DND-41 (cell line): ENCODE measurements at places on chromosomes 7 and 10.

DNA sequence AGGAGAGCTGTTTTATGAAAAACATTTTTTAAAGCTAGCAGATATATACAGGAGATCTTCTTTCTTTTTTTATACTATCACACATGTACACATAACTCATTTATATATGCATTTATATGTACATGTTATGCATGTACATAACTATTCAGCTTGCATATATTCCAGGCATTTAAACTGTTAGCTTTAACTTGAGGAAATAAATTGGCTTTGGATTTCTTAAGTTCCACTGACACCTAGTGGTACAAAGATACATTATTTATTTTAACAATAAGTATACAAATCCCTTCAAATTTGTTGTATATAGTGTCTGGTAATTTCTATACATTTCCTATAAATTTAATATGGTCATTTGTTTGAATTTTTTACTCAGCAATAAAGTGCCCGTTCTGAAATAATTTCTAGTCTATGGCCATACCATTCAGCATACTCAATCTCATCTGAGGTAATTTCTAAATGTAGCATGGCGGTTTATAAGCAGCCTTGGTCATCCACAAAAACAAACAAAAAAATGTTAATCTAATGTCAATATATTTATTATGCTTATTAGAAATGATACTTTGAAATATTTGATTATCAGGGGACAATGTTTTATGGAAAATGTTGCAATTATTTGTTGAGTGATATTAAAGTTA is 11.6 kb downstream of the ZDHHC6 start:
- no peak for DNase-seq

DNA sequence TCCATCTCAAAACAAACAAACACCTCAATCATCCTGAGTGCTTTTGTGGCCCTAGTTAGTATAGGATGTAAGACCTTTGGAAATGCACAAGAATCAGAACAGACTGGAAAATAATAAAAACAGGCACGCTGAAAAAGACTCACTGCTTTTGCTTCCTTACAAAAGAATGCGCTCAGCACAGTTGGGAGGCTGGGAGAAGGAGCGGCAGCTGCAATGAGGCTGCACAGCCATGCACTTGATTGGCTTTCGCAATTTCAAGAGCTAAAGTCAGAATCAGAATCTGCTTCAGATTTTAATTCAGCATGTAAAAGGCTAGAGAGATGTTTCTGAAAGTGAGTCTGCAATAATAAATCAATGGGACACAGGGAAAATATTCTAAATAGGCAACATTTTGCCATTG is 97.2 kb downstream of the FRMD4A start:
- DNase-seq, result no peak

GRCh38 chr7:4162884-4163564 is 519.1 kb upstream of the FOXK1 start:
- no peak for DNase-seq

DNA sequence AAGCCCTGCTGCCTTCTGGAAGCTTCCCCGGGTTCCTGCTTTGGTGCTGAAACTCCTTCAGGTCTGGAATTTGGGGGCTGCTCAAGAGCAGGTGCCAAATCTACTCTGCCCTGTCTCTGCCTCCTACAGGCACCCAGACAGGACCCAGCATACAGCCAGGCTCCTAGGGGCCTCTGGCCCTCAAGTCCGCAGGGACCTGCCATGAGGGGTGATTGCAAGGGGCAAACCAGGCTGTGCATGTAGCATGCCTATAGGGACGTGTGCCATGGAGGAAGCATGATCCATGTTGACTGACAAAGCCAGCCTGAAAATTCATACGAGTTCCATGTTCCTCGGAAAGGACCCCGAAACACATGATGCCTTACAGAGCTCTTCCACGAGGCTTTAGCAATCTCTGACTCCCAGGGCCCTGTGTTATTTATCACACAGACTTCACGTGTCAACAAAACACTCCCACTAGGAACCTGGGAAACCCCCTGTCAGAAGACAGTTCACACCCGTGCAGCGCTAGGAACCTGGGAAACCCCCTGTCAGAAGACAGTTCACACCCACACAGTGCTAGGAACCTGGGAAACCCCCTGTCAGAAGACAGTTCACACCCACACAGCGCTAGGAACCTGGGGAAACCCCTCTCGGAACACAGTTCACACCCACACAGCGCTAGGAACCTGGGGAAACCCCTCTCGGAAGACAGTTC is 75.3 kb upstream of the DNAAF5 start:
- no peak for DNase-seq

DNA sequence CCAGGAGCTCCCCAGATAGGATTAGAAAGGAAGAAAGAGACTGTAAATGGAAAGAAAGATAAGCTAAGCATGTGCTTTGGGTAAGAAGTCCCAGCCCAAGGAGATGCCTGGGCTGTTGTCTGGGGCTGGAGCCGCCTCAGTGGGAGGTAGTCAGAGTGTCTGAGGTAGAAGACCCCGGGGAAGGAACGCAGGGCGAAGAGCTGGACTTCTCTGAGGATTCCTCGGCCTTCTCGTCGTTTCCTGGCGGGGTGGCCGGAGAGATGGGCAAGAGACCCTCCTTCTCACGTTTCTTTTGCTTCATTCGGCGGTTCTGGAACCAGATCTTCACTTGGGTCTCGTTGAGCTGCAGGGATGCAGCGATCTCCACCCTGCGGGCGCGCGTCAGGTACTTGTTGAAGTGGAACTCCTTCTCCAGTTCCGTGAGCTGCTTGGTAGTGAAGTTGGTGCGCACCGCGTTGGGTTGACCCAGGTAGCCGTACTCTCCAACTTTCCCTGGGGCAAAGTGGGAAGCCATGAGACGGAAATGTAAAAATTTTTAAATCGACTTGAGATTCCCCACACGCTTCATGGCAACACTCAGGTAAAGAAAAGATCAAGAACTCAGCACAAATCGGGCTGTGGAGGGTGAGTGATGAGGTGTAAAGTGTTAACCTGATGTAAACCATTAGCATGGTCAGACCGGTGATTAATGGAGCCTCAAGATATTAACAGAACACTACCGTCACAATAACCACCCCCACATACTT is 1.3 kb downstream of the HOXA1 start:
- no peak for DNase-seq

DNA sequence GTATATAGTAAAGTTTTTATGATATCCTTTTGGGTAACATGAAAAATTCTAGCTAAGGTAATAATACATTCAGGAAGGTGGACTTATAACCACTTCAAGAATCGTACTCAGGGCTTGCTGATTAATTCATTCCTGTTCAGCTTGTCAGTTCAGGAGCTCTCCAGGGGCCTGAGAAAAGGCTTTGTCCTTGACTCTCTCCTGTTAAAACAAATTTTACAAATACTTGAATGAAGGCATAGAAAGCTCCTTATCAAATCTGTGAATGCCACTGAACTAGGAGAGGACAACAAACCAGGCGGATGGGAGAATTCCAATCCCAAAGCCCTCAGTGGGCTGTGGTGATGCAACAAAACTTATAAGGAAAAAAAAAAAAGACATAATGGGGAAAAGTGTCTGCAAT is 354.5 kb upstream of the ZMIZ1 start:
- no peak for DNase-seq

- no peak for DNase-seq
Observed at GRCh38 chr7:35717013-35717412, 22.1 kb upstream of the HERPUD2 start.

GRCh38 chr7:4288791-4289394 is 393.2 kb upstream of the FOXK1 start:
- no peak for DNase-seq

DNA sequence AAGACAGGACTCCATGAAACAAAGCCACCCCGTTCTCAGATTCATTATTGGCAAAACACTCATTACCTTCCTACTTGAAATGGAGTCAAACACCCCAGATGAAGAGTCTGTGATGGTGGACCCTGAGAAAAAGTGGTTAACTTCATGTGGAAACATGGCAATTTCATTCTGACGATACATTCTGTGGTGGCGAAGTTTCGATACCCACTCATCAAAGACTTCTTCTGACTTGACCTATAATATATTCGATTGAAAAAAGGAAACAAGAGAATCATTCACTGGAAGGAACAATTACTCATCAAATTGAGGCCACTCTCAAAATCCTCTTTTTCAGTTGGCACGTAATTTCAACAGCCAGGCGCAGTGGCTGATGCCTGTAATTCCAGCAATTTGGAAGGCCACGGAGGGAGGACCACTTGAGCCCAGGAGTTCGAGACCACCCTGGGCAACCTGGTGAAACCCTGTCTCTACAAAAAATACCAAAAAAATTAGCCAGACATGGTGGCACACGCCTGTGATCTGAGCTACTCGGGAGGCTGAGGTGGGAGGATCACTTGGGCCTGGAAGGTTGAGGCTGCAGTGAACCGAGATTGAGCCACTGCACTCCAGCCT is 108.8 kb upstream of the GSDME start:
- DNase-seq, result no peak

GRCh38 chr10:50798297-50798696 is 58.6 kb downstream of the ASAH2B start:
- DNase-seq, result no peak

DNA sequence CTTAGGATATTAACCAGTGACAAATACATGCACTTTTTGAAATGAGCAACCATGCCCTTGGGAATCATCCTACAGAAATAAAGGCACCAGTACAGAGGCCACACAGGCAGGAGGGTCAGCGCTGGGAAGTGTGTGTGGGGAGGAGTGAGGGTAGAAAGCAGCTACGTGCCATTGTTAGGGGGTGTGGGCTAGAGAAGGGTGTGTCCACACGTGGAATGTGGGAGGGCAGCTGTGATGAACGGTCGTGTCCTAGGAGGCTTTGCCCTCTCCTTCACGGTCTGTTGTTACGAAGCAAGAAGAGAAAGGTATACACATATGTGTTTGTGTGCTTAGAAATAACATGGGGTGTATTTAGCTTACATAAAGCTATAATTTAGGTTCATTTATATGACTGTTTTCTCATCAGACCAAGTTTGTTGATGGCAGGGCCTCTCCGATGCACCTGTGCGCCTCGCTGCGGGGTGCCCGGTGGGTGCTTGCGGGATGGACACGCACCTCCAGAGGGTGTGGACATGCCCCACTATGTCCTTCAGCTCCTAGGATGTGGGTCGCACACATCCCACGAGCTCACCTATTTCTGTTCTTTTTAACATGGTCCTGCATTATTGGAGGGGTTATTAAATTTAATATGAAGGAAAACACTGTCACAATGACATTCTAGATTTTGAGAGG is 16.9 kb upstream of the GET4 start:
- DNase-seq, result no peak

DNA sequence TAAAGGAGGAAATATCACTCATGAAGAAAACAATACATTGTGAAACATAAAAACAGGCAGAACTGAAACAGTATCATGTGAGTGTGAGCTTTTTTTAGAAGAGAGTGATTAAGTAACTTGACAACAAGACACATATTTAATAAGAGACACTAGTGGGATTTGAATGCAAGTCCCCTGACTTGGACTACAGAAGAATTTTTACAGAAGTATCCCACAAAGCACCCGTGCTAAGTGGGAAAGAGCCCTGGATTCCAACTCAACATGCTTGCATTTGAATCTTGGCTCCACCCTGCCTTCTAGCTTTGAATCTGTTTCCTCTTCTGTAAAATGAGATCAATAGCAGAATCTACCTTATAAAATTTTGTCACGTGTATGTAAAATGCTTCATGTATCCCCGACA is 166.2 kb downstream of the ZNF365 start:
- DNase-seq, result no peak

GRCh38 chr7:39433550-39433949 is 132.7 kb upstream of the YAE1 start:
- no peak for DNase-seq

DNA sequence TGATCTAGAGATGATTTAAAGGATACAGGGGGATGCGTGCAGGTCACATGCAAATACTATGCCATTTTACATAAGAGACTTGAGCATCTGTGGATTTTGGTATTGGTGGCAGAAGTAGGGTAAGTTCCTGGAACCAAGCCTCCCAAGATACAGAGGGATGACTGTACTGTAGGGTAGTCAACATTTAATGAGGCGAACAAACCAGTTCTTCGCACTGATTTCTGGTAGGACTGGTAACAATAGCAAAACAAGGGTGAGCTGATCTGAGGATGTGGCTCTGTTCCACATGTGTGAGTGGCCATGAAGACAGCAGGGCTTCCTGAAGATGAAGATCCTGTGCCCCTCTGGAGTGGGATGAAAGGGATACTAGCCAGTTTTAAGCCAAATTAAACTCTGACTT is 36.3 kb downstream of the MKX start:
- no peak for DNase-seq

DNA sequence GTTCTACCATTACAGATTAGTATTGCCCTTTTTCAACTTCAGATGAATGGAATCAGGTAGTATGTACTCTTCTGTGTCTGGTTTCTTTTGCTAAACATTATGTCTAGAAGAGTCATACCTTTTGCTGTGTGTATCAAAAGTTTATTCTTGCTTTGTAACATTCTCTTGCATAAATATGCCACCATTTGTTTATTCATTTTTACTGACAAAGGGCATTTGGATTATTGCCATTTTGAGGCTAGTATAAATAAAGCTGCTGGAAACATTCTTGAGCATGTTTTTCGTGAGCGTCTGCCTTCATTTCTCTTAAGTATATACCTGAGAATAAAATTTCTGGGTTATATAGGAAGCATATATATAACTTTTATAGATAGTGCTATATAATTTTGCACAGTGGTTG is 121.7 kb upstream of the CSTF2T start:
- no peak for DNase-seq

DNA sequence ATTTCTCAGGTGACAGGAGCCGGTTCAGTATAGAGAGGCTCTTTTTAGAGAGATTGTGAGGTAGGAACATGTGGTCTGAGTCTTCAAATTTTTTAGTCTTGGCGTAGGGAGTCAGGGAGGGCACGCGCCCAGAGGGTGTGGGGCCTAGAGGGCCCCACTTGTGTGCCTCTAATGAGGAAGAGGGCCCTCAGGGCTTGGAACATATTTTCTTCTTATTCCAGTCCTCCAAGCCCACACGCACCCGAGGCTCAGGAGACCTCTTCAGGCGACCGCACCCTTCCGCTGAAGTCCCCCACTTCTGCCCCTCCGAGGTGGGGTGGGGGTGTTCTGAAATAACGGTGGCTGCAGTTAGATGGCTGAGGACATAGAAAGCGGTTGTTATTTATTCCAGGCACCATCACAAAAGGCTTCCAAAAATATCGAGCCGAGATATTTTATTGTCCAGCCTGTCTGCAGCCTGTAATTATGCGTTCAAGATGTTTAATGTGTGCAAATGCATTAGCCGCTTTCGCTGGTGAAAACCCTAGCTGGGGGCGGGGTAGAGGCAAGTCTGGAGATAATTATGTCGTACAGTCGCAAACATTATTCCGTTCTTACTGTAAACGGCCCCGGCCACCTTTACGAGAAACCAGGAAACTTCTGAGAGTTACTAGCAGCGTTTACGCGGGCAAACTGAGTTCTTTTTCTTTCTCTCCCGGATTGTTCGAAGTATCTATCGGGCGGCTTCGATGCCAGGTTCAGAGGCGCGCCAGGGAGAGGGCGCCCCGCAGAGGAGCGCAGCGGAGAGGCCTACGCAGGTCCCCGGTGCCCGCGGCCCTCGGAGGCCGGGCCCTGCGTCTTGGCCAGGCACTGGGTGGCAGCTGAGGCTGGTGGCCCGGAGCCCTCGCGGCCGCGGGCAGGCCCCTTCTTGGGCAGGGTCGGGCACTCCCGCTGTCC is 12.9 kb upstream of the HOXA13 start:
- no peak for DNase-seq
